ENCODE measurements at places on chromosomes 12 and 14.
A peak's percentile ranks its signal among the peaks of the same experiment; 100 is the strongest.

GRCh38 chr14:103767336-103767894 is 51.8 kb downstream of the ZFYVE21 start:
- DNase-seq = no peak

- peak; percentile 86 for DNase-seq
These were observed 572.8 kb upstream of the STXBP6 start for GRCh38 chr14:25622763-25623162.

DNA sequence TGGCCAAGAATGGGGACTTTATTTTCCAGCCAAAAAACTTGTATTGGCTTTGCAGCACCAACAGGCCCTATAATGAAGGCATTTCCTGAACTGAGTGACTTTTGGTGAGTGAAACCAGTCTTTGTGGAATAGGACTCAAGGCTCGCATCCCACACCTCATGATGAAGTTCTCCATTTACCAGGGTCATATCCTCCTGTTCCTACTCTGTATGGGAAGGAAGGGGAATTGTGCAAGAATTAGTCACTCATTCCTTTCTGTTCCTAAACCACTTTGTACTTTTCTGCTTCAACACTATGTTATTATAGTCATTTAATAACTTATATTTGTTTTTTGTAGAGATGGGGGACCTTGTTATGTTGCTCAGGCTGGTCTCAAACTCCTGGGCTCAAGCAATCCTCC is 2.3 kb upstream of the SPATS2 start:
- no peak for DNase-seq

DNA sequence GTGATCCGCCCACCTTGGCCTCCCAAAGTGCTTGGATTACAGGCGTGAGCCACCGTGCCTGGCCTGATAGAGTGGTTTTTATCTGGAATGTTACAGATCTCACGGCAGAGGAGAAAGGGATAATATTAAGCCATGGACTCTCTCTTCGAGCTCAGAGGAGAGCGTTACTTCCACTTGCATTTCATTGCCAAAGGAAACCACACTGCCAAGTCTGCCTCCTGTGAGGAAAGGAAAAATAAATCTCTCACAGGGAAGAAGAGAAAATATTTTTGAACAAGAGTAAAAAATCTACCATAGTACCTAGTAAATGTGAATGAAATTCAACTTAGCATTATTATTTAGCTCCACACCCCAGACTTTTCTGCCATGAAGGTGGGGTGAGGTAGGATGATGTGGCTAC is 319.2 kb upstream of the PRICKLE1 start:
- DNase-seq = no peak

DNA sequence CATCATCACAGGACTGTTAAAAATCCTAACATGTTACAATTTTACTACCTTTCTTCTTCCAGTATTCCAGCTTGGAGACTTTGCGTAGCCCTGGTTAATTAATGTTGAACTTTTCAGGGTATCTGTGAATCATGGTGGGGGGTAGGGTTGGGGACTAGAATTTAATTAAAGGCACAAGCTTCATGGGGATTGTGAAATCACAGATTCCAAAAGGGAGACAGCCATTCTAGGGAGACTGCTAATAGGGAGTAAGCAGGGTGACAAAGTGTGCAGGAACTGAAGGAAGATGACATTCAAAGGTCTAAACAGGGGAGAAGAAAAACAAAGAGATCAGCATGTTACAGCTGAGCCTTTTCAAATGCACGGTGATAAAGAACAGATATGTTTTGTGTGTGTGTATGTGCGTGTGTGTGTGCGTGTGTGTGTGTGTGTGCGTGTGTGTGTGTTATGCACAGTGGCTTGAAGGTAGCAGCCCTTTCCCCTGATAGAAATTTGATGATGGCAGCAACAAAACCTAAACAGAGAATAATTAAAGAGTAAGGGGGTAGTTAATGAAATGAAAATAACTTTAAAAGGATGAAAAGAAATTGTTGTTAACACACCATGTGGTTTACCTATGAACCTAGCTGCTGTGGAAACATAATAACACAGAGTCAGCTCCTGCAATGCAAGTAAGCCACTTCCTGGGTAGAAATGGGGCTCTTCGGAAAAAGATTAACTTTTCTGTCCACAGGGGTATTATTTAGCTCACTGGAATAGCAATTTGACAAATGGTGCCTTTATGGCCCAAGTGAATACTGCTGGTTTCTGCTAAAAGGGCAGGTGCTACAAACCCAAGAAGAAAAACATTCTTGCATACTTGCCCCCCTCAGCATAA is 581.7 kb downstream of the DIO2 start:
- no peak for DNase-seq

- DNase-seq = no peak
These were observed 685 bp upstream of the CDH24 start for GRCh38 chr14:23057757-23058653.

- DNase-seq = peak; percentile 60
These were observed 5.5 kb downstream of the HOXC10 start for GRCh38 chr12:53990311-53991076.

DNA sequence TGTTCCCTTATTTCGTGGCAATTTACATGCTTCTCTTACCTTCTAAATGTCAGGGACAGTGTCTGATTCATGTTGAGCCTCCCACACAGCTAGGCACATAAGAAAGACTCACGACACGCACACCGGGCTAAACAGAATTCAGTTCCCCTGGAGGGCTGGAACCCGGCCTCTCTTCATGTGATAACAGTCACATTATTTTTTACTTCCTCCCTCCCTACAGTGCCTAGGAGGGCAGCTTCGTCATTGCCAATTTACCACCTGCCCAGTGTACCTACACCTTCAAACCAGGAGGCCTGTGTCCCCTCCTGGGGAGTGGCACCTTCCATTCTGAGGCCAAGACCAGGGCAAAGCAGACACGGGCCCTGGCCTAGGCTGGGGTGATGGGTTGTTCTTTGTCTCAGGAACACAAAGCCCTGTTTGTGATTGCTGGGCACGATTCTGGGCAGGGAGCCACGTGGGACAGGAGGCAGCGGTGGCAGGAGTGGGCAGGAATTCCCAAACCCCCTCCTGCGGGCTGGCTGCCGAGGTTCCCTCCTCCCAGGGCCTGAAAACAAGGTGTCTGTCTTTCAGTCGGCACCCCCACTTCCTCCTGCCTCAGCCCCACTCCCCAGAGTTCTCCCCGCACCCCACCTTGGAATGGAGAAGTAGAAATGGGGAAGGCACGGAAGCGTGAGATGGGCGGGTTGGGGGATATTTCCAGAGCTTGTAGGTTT is 6.8 kb upstream of the RASAL1 start:
- no peak for DNase-seq

- DNase-seq = no peak
These were observed 8.2 kb downstream of the HIF1A start for GRCh38 chr14:61703342-61704129.
